Stimulated activated CD4-positive, alpha-beta T cell treated with anti-CD3 and anti-CD28 coated beads, Interleukin-15, amount 100 ng/mL, for 1 hour (primary cell): ENCODE measurements at places on chromosomes 7 and 10.

- no peak for DNase-seq
Measured at GRCh38 chr10:119378737-119379067, 163.8 kb downstream of the RGS10 start.

DNA sequence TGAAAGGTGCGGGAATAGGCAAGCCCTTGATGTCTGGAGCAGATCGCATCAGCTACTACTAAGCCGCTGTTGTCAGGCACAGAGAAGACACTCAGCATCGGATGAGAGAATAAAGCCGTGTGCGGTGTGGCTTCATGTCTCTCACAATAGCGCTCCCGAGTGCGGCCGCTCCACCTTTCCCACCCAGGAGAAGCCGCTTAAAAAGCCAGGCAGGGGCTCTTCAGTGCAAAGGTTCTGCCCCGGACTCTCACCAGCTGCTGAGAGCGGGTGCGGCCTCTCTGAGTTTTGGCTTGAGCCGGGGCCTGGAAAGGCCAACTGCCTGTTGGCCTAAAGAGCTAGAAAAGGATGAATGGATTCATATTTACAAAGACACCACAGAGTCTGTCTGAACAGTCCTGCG is 600.6 kb downstream of the DNAJB6 start:
- DNase-seq: no peak

GRCh38 chr10:27041196-27041595 is 59.1 kb downstream of the ANKRD26 start:
- no peak for DNase-seq

DNA sequence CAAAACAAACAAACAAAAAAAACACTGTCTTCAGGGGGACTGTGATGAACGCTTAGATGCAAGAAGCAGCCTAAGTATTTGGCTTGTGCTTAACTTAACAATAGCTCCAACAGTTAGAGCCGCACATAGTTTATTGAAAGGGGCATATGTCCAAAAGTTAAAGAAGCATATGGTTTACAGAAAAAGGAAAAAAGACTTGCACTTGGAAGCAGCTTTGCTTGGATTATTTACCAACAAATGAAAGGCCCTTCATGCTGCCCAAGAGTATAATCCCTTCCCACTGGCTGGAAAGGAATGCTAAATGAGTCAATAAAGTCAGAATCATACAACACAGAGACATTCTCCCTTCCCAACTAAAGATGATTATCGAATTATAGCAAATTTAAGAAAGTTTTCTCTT is 77.9 kb downstream of the GLI3 start:
- DNase-seq: no peak

DNA sequence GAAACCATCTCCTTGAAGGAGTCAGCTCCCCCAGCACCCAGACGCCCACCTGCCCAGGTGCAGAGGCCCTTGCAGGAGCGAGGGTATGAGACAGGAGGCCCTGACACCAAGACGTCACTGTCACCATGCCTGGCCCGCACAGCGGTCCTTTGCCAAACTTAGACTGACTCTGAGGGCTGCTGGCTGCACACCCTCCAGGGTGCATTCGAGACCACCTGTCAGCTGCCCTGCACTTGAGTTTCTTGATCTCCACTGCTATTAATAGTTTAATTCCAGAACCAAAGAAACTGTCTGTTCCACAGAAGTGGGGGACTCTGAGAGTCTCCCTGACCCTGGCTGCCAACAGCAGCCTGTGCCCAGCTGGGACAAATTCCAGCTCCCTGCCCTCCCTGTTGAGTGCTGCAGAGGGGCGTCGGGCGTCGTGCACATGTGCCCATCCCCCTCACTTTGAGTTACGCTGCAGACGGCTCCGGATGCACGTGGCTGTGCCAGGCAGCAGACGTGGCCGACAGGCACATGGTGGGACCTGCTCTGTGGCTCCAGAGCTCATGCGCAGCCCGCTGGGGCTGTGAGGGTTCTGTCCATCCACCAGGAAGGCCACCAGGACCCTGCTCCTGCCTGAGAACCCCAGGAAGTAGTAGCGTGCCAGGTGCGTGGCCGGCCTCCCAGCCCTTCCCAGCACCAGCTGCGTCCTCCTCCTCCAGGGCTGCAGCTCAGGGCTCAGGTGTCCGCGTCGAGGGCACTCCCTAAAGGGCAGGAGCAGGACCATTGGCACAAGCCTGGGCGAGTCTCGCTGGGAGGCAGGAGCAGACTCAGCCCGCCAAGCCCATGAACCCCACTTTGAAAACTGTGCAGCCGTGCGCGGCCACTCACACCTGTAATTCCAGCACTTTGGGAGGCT is 24.8 kb downstream of the ELFN1 start:
- DNase-seq: no peak

- DNase-seq: no peak
Measured at GRCh38 chr7:155466142-155466813, 8.3 kb downstream of the EN2 start.

- no peak for DNase-seq
Measured at GRCh38 chr10:75477680-75478079, 46.3 kb downstream of the LRMDA start.

DNA sequence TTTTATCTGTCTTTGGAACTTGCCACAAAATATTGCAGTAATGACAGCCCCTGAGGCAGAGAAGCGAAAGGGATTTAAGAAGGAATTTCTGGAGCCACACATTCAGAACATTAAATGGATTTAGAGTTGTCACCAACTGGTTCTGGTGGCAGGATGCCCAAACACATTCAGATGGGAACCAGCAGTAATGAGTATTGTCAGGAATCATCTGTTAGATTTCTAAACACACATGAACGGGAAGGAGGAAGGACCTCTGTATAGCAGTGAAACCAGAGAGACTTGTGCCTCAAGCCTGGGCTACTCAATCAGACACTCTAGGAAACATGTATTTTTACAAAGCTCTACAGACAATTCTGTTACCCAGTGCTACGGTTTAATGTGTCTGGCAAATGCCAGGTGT is 103.8 kb upstream of the CCNY start:
- no peak for DNase-seq

DNA sequence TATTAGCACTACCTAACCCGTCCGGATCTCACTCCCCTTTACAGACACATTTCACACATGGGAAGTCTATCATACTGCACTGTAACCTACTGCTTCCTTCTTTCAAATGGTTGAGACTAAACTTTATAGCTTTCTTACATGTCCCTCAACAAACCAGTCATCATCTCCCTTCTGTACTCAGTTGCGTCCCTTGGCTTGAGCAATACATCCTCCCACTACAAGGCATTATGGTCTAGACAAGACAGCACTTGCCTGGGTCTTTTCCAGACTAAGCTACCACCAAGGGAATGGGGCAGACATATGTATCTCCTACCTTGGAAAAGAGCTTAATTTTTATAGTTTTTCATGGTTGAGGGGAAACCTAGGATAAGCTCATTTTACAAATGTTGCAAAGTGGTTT is 575.2 kb downstream of the KCNMA1 start:
- DNase-seq: no peak

DNA sequence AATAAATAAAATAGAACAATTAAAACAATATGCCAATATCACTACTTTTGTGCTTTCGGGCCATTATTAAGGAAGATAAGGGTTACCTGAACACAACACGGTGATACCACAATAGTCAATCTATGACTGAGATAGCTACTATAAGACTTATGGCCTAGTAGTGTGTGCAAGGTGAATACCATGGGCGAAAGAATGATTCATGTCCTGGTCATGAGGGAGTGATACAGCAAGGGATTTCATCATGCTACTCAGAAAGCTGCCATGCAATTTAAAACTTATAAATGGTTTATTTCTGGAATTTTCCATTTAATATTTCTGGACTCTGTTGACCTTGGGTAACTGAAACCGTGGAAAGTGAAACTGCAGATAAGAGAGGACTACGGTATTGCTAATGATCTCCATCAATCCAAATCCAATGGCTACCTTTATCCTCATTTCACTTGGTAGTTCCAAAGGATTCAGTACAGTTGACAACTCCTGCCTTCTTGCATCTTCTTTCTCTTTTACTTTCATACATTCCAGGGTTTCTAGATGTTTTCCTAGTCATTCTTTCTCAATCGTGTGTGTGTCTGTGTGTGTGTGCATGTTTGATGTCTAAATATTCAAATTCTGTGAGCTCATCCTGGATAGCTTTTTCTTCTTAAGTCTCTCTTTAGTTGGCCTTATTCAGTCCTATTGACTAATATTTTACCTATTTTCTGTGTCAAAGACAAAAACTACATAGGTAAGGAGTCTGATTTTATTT is 100.5 kb upstream of the MAGI2 start:
- no peak for DNase-seq

- DNase-seq: no peak
Measured at GRCh38 chr7:564176-564865, 44.7 kb upstream of the PDGFA start.

- DNase-seq: no peak
Measured at GRCh38 chr10:72370201-72370722, 15.5 kb upstream of the DNAJB12 start.

GRCh38 chr7:111753968-111754367 is 191.7 kb upstream of the IMMP2L start:
- no peak for DNase-seq

DNA sequence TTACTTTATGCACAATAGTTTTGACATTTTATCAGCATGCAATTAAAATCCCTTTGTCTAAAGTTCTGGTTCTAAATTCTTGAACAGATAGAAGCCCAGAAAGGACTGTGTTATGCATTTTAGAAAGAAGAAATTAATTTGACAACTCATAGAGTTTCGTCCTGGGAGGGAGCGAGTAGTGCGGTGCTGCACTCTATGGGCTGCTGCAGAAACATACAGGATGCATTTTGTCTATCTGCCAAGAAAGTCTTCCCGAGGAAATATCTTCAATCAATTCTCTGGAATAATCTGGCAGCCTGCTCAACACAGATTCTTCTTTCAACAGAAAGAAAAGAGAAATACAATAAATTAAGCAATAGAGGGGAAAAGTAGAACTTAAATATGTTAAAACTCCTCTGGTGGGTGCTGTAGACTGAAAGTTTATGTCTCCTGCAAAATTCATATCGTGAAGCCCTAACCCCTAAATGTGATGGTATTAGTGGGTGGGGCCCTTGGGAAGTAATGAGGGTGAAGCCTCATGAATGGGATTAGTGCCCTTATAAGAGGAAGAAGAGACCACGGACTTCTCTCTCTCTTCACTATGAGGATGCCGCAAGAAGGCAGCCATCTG is 39.0 kb upstream of the IFRD1 start:
- no peak for DNase-seq

DNA sequence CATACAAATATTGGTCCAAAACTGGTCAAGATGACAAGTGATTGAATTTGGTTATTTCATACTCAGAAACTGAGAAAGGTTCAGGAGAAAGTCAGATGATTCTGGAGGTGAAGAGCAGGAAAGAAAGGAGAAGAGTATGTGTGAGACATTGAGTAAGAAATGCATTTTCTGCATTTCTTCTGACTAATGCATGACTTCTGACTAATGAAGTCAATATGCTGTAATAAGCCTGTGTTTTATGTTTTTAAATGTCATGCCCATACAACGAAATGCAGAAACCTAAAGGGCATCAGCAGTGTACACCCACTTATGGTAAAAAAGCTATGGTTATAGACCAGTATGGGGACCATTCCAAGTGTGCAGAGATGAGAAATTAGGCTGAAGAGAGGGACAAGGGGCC is 1227.8 kb upstream of the SORCS1 start:
- no peak for DNase-seq
